ENCODE measurements at places on chromosomes 1 and 21.
A peak's percentile ranks its signal among the peaks of the same experiment; 100 is the strongest.

DNA sequence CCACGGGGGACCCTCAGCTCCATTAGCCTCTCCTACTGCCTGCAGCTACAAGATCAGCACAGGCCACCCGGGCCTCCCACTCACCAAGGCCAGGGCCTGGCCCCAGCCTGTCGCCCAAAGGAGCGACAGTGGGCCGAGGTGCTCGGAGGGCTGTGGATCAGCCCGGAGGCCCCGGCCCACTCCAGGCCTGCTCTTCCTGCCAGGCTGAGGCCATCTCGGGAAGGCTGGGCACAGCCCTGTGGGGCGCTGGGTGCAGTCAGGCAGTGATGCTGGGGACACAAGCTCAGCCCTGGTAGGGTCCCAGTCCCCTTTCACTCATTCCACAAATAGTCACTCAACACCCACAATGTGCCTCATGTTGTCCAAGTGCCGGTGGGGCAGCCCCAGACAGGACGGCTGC lies 58.8 kb downstream of the CASZ1 start:
- no peak for DNase-seq

- no peak for DNase-seq
Observed at GRCh38 chr1:225883616-225884265, 1.6 kb upstream of the TMEM63A start.

DNA sequence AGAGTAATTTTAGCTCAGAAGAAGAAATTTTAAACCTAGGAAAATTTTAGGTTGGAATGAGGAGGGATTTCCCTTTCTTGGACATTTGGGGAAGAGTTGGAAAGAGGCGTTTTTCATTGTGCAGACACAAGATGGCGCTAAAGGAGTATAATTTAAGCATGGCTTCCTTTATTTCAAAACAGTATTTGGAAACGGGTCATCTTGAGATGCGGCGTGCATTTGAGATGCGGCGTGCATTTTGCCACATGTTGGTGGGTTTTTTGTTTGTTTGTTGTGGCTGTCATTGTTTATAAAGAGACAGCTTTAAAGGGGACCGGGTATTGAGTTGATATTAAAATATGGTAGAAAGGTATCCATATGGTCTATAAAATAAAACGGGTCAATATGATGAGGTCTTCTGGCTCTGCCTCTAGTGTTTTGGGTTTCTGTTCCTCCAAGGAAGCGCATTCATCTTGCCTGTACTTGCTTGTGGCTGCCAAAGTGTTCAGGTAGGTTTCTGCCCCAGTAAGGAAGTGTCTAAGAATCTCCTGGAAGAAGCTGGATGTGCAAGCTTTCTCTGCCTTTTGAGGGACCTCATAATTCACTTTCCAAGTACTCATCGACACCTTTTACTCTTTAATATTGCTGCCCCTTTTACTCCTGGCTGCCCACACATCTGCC lies 210.3 kb downstream of the SLC35F3 start:
- DNase-seq: peak; percentile 51

GRCh38 chr1:155507945-155508344 lies 54.7 kb downstream of the ASH1L start:
- DNase-seq: no peak

DNA sequence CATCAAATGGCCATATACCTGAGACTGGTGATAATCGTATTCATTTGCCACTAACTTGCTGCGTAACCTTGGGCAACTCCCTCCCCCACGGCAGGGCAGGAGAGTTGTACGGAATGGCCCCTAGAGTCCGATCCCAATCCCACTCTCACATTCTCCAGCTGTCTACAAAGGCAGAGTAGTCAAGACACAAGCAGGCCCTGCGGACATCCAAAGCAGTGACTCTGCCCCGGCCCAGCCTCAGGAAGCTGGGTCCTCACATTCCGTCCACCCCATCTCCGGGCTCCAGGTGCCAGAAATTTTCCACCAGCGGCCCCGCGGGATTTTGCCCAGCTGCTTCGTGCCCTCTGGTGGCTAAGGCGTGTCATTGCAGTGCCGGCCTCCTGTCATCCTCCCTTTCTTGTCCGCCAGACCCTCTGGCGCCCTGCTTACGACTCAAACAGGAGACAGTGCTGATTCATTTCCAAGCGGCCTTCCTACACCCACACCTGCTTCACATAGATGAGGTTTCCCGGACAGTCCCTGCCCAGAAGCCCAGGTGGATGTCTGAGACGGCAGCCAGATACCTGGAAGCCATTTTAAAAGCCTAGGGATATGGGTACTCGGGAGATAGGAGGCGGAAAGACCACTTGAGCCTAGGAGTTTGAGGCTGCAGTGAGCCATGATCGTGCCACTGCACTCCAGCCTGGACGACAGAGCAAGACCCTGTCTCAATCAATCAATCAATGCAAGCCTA lies 2.9 kb upstream of the S100A2 start:
- peak; percentile 94 for DNase-seq

DNA sequence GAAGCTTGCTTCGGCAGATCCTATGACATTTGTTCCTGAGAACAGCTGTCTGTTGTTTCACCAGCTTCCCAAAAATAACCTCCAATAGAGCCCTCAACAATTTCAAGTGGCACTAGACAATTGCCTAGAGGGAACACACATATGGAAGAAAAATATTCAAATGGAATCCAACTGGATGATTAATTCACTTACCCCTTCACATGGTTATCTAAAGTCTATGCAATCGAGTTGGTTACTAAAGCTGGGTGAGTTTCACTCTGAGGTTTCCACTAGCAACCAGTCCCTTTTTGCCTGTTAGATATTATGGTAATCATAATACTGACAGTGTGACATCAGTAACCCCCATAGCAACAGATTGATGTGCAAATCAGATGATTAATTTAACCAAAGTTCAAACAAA lies at the start of gene LEMD1:
Gene LEMD1, minus strand, starts transcription at position 259 of the 400 bp plus-strand sequence. CDS start 1,520 bp downstream, outside the sequence.
- DNase-seq: no peak

DNA sequence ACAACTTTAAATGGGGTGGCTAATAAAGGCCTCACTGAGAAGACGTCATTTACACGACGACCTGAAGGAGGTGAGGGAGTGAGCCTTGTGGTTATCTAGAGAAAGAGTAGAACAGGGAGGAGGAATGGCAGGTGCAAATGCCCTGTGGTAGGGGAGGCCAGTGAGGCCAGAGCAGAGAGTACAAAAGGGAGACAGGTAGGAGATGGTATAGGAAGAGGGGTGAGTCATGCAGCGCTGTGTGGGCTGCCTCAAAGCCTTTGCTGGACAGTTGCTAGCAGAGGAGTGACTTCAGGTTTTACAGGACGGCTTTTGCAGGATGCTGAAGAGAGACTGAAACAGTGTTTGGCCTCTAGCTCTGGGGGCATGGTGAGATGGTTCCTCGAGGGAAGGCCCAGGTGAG lies 116.0 kb downstream of the IER5 start:
- no peak for DNase-seq

DNA sequence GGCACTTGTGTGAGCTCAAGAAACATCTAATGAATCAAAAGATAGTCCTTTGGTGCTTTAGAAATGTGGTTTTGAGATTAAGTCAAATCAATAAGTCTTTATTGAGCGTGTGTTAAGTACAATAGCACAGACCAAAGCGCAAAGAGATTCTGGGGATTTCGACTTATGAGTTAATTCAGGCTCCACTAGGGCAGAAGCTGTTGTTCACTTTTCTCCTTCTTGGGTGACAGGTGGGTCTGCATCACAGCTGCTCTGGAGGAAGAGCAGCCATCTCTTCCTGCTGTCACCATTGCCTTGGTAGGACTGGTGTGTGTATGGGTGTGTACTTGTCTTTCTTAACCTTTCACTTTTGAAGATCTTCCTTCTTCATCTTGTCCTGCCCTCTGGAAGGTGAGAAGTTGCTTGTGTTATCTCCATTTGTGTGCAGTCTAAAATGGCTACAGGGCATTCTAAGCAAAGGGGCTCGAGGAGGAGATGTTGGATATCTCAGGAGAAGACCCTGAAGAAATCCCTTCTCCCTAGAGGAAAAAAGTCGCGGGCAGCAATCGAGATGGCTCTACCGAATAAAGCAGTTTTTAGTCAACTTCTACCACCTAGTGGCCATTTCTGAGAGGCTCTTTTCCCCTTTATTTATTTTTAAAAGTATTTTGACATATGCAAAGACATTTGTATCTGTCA lies 22.9 kb upstream of the DISC1 start:
- peak; percentile 45 for DNase-seq

DNA sequence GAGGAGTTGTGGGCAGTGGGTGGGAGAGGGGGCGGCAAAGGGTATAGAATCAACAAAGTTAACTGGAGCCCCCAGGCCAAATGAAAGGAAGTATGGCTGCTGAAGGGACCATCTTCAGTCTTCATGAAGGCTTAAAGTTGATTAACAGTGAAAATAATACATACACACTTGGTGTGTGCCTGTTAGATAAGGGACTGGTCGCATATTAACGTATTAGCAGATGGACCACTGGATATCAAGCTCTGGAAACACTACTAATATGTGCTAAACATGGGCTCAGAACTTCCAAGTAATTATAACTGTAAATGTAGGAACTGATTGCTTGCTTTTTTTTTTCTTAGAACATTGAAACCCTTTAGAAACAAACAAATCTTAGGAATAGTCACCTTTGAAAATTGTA lies 224.7 kb upstream of the KIAA0040 start:
- DNase-seq: no peak

- no peak for DNase-seq
Observed at GRCh38 chr21:39180429-39181019, 2.7 kb downstream of the PSMG1 start.

- DNase-seq: peak; percentile 27
Observed at GRCh38 chr1:7108251-7108650, 323.0 kb downstream of the CAMTA1 start.

DNA sequence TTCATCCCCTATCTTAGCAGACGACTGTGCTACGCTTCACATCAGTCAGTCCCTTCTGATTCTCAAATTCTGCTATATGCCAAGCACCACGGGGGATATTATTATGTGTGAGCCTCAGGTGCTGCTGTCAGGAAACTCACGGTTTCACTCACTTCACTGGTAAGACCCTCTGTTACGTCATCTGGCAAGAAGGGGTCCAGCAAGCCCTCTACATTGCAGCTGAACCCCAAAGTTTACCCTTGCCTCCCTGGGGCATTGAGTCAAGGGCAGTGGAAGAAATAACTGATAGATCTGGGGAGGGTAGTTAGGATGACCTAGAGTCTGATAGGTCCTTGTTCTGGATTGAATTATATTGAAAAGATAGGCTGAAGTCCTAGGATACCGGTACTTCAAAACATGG lies 237.4 kb downstream of the RRAGC start:
- DNase-seq: no peak

- peak; percentile 66 for DNase-seq
Observed at GRCh38 chr1:59433440-59433813, 136.5 kb downstream of the FGGY start.

DNA sequence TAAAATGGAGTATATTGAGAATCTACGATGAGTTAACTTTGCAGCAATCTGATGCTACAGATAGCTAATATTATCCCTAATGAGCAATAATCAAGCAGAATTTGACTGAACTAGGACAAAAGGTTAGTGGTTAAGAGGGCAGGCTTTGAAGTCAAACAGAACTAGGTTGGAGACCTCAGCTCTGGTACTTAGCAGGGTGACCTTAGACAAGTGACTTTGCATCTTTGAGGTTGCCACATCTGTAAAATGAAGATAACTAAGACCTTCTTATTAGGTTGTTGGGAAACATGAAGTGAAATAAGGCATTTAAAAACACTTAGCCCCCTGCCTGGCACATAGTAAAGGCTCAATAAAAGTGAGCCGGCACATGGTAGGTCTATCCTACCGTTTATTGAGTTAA lies 4.3 kb upstream of the FUCA1 start:
- DNase-seq: no peak

DNA sequence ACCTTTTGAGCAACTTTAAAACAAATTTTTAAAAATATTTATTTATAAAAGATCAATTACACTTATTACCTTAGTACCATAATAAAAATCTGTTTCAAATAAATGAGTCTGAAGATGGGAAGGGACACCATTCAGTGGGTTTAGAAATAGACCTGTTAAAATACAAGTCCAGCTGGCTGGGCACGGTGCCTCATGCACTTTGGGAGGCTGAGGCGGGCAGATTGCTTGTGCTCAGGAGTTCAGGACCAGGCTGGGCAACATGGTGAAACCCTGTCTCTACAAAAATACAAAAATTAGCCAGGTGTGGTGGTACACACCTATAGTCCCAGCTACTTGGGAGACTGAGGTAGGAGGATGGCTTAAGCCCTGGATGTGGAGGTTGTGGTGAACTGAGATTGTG lies 57.0 kb downstream of the ITSN1 start:
- no peak for DNase-seq

GRCh38 chr1:59107916-59108315 lies 189.0 kb upstream of the FGGY start:
- DNase-seq: no peak

- peak; percentile 23 for DNase-seq
Observed at GRCh38 chr21:46604975-46605766, at the start of gene S100B. Gene S100B, minus strand, starts transcription at chr21:46605082. Its CDS starts 2,667 bp downstream, at chr21:46602415.

GRCh38 chr1:167981933-167982332 lies 45.1 kb upstream of the MPC2 start:
- no peak for DNase-seq

DNA sequence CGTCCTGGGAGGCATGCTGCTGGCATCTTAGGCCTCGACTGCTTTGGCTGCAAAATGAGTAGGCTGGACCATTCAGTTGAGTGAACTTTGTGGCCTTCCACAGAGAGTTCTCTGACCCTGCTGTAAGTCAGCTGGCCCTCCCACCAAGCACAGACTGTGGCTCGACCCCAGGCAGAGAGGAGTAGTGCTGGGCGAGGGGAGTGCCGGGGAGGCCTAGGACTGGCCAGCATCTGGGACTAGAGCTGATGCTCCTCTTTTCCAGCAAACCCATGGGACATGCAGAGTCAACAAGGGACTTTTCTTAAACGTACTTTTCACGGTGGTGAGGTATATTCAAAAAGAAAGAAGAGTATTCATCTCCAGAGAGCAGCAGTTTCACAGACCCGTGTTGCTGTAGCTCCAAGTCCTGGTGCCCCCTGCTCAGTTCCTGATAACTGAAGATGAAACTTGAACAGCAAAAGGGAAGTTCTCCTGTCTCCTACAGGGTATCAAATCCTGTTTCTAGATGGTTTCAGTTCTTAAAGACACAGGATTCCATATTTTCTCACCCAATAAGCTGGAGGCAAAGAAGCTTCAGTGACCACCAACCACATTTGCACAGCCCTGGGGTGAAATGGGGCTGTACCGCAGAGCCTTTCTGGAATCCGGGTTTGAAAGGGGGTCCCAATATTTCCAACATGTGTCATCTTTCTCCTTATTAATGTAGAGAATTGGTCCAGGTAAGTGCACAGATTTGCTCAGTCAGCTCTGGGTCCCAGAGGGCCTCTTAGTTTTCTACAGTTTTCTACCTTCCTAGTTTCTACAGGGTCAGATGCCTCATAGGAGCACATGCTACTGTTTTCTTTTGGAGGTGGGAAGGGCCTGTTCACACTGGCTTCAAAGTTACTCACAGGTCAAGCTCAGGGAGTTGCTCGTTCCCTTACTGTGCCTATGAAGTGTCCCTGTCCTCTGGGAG lies 20.9 kb downstream of the BATF3 start:
- DNase-seq: no peak

DNA sequence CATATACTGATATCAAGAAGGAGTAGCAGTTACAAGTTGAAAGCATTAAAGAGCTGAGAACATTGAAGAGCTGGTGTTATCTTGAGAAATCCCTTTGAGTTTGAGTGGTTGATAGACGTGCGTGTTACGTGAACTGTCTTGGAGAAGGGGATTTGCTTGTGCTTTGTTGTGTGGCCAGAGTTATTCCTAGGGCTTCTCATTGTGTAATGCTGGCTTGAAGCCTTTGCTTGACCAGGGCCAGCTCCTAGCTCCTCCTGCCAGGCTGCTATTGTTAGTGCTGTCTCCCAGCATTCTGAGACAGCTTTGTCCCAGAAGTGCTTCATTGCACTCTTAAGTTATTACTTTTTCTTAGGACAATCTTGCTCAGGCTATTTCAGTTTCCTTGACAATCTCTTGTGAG lies 116.2 kb upstream of the KCNK2 start:
- DNase-seq: no peak
